ENCODE measurements at places on chromosomes 5 and 9.

DNA sequence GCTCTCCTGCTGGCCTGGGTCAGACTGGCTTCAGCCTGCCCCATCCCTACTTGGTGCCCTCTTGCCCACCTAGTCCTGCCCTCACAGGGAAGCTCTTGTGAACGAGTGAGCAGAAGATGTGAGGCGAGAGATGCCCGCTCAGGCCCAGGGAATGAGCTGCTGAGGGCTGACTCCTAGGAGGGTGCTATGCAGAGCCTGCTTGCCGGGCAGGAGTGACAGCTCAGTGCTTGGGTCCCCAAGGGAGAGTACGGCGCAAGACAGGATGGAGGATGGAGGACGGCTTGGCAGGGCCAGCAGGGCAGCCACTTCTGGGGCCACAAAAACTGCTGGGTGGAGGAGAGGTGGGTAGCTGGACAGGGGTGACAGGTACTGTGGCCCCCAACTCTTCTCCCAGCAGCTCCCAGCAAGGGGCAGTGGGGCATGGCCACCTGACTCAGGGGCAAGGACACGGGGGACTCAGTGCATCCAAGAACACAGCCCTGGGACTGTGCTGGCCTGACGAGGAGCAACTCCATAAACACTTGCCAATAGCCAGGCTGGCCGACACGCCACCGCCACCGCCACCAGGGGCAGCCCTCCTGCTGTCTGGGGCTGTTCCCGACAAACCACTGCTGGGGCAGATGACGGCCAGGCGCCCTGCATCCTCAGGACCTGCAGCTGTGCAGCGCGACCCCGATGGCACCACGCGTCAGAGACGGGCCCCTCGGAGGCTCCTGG, 55.6 kb upstream of the UBAC1 start:
- DNase-seq, result no peak

DNA sequence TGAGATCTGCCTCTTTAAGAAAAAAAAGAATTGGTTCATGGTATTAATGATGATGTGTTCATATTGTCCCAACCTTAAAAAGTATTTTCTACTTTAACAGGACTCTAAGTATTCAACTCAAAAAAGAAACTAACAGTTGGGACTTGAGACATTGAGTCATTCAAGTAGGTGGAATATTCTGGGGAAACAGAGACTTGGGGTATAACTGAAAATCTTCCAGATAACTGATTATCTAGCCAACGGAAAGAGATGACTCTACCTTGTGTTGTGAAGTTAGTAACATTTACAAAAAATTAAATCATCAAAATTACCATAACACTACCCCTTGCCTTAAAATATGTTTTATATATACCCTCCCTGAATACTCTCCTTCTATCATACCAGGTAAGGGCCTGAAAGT, 19.1 kb downstream of the OXCT1 start:
- no peak for DNase-seq

GRCh38 chr9:99231711-99232110, 9.6 kb downstream of the SEC61B start:
- no peak for DNase-seq

GRCh38 chr9:116112236-116112635, 41.4 kb upstream of the PAPPA start:
- DNase-seq, result no peak

DNA sequence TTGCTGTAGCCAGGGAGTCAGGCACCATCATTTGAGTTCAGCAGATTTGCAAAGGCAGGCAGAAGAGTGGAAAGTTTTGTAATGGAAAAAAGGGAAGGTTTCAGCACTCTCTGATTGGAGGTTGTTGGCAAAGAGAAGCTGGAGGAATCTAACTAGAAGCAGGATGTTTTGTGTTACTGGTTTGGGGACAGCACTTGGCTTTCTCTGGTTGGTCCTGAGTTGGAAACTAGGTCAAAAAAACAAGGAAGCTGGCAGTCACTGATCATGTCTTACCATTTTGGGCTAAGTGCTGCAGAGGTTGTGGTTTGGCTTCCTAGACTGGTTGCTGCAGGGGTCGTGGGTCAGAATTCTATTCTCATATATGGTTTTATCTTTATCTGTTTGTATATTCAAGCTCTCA, 189.8 kb downstream of the DRD1 start:
- no peak for DNase-seq

GRCh38 chr5:111551569-111552275, 39.4 kb upstream of the STARD4 start:
- no peak for DNase-seq

GRCh38 chr5:10118150-10118549, 131.5 kb downstream of the ATPSCKMT start:
- DNase-seq, result no peak

DNA sequence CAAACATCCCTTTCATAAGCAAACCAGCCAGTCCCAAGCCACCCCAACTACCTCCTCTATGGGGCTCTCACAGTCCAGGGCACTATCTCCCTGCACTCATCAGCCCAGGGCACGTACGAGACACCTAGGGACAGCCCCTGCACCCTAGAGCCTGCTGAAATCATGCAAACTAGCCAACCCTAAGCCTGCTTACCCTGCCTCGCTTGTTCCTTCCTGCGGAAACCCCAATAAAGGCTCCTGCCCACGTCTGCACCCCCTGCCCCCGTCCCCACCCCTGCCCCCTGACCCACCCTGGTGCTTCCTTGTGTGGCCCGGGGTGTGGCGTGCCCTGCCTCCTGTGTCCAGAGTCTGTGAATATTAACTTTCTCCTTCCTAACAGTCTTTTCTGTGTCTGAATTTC, 135.9 kb downstream of the GADD45G start:
- no peak for DNase-seq

GRCh38 chr5:136054142-136055019, 25.6 kb downstream of the TGFBI start:
- DNase-seq, result no peak

- DNase-seq, result no peak
Measured at GRCh38 chr5:74630453-74631066, 10.0 kb downstream of the ENC1 start.

DNA sequence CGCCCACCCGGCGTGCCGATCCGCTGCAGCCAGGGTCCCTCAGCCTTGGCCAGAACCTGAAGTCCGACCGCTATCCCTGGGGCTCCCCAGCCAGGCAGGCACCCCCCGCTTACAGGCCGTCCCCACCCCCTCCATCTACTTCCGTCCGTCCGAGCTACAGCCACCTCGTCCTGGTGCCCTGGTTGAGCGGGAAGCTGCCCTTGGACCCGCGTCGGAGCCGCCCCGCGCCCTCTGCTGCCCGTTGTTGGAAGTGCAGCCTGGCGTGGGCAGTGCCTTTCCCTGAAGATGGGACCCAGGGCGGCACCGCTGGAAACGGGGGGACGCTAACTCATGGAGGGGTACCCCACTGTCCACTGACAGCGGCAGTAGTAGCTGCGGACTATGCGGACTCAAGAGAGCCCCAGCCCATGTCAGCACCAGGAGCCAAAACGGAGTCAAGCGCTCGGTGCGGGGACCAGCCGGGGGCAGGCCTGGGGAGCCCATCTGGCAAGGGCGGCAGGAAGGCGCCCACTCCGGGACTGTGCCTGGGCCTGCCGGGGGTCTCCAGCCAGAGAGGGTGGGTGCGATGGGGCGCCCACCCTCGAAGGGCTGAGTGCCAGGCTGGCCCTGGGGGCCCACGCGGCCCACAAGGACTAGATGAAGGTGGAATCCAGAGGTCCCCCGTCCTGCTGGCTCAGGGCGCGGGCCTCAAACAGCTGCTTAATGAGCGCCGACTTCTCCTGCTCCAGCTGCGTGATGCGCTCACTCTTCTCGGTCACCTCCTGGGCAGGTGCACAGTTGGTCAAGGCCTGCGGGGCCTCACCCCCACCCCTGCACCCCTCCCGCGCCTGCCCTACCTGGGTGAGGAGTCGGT, 6.1 kb downstream of the SAPCD2 start:
- no peak for DNase-seq

Measured in right kidney (tissue), 9 donors.